SW480 (cell line): ENCODE measurements at places on chromosomes 2 and 18.

DNA sequence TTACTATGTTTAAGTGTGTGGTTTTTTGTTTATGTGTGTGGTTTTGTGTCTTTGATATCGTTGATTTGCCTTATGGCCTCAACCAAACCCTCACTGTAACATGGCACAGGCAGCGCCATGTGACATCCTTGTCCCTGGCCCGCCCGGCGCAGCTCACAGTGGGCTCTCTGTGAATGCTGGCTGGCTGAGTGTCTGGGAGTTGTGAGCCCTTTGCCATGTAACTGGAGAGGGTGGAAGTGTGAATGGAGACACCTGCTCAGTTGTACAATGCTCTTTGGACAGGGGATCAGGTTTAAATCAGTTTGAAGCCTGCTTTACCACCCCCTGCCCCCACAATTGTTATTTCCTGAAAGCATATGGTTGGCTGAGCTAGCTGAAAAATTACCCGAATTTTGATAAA, 41.8 kb downstream of the TCF7L1 start:
- DNase-seq, result no peak

DNA sequence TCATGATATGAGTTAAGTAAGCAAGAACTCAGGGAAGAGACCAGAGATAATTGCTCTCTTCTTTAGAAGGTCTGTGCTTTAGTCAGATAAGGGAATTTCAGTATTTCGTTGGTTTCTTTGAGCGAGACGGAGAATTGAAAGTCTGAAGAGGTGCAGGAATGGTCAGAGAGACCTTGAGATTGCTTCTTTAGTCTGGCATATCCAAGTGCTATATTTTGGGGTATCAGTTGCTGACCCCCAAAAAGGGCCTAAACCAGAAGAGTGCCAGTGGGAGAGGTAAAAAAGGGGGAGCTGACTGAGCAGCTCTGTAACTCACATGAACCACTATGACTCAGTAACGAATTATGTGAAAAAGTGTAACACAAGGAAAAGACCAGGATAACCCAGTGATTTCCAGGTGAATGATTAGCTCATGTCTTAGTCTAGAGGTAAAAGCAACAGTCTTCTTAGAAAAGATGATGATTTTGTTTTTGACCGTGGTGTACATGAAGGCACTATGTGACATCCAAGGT, 932.9 kb downstream of the TDRD15 start:
- no peak for DNase-seq

- no peak for DNase-seq
Observed at GRCh38 chr2:157786663-157787363, 89.3 kb downstream of the ACVR1 start.

DNA sequence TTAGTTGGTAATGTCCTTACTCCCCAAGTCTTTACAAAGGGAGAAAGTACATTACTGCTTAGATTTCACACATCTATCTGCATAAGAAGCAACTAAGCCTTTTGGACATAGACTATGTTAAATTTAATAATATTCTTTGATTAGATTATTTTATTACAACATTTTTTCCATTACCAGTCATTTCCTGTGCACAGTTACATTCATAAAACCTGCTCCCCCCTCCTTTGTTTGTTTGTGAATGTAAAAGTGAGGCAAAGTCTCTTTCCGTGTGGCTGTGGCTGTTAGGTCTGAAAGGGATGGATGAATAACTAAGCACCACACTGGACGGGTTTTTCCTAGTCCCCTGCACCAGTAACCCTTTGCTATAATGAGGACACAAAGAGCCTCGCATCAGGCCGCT, 9.6 kb downstream of the PTGR3 start:
- DNase-seq, result no peak

DNA sequence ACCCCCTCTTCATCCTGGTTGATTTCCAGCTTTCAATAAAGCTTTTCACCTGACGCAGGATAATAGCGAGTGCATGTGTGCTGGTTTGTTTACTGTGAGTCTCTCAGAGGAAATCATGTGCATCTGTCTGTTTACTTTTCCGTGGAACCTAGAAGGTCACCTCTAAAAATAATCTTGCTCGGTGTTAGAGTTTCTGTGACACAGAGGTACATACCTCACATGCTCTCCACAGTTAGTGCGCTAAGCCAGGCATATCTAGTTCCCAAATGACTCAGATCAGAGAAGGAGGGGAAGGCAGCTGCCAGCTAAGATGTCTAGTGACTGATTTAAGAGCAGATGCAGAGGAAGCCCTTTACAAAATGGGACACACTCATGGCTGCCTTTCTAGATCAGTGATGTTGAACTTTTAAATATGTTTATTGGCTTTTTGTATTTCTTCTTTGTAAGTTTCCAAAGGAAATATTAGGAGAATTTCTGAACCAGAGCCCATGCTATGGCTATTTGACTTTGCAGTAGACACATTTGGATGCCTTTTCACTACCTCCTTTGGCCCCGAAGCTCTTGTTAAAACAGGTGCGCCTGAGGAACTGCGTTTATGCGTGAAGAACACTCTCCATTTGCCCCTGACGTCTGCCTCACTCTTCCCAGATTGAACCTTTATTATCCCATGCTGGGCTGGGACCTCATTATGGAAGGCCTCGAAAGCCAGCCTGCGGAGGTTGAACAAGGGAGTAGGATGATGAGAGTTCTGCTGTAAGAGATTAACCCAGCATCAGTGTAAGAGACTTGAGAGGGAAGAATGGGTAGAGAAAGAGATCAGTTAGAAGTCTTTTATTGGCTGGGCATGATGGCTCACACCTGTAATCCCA, 145.6 kb downstream of the FAM161A start:
- DNase-seq, result peak; percentile 60

- DNase-seq, result no peak
Observed at GRCh38 chr18:49959176-49959575, 145.8 kb upstream of the ACAA2 start.

DNA sequence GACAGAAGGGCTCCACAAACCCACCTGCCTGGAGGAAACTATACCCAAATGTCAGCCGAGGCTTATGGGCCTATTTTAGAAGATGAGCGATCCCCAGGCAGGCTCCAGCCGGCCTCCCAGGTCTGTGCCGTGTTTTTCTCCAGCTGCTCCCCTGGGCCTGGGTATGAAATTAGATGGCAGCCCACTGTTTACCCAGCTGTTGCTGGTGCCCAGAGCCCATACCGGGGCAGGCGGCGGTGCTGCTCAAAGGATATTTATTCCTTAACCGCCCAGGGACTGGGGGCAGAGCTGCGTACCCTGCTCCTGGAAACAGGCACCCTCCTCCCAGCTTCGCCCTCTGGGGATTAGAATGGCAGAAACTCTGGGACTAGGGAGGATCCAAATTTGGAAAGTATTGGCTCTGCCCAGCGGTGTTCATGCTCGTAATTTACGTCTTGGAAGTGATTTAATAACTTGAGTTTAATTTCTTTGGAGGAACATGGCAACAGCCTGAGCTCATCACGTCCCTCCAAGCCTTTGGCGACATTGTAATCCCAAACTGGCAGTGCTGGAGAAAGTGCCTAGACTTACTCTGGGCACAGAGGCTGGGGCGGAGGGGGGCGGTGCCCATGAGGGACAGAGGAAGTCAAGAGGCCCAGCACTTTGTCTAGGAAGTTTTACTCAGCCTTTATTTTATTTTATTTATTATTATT, 199.2 kb downstream of the KLHL29 start:
- no peak for DNase-seq

GRCh38 chr2:111099402-111099801, 21.3 kb upstream of the BCL2L11 start:
- DNase-seq, result no peak

DNA sequence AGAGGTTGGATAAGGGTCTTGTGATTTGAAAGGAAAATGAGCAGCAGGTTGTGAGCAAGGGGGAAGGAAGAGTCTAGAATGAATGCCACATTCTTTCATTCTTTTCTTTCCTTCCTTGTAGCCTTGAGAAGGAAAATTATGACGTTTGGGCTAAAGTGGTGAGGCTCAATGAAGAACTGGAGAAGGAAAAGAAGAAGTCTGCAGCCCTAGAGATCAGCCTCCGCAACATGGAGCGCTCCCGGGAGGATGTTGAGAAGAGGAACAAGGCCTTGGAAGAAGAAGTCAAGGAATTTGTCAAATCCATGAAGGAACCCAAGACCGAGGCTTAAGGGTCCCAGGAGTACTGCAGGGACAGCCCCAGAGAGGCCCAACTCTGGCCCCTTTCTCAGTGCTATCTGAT, 45.3 kb downstream of the BMP10 start:
- no peak for DNase-seq

- DNase-seq, result no peak
Observed at GRCh38 chr2:28833740-28834470, 23.3 kb downstream of the SPDYA start.

DNA sequence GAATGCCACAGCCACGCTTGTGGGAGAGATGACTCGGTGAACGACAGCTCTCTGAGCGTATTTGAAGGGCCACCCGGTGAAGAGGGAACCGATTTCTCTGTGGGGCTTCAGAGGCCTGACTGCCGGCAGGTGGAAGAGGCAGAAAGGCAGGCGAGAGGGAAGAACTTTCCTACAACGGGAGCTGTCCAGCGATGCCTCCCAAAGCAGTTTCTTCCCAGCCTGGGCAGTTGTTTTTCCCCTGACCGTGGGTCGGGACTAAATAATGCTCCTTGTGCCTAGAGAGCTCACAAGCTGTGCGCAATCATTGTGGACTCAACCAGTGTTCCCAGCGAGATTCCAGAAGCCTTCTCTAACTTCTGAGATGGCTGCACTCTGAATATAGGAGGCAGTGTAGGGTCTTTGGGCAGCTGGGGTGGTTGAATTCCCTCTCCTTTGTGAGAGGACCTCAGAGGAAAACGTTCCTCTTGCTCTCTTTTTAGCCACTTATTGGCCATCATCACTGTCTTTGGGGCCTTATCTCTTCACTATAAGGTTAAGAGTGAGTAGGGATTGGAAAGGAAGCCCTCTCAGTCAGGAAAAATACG, 710 bp downstream of the SEC11C start:
- no peak for DNase-seq

GRCh38 chr2:168639018-168639417, 163.4 kb upstream of the NOSTRIN start:
- DNase-seq, result no peak

DNA sequence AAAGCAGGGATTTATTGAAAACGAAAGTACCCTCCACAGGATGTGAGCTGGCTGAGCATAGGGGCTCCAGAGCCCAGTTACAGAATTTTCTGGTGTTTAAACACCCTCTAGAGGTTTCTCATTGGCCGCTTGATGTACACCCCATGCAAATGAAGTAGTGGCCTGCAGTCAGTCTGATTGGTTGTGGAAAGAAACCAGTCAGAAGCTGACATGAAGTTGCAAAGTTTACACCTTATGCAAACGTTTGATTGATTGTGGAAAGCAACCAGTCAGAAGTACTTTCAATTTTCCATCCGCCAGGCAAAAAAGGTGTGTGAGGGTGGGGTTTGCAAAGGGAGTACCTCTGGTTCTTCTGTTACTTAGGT, 62.3 kb downstream of the VWA3B start:
- peak; percentile 40 for DNase-seq

GRCh38 chr2:226837787-226838603, 2.1 kb downstream of the RHBDD1 start:
- DNase-seq, result no peak

DNA sequence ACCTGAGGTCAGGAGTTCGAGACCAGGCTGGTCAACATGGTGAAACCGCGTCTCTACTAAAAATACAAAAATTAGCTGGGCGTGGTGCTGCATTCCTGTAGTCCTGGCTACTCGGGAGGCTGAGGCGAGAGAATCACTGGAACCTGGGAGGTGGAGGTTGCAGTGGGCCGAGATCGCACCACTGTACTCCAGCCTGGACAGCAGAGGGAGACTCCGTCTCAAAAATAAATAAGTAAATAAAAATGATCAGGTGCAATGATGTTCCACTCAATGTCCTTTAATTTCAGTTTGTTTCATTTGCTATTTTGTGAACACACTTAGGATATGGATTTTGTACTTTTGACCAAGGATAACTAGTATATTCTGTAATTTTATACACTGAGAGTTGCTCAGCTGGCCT, 9.3 kb downstream of the HADHA start:
- no peak for DNase-seq

- no peak for DNase-seq
Observed at GRCh38 chr2:85340034-85340892, 12.5 kb upstream of the TGOLN2 start.

DNA sequence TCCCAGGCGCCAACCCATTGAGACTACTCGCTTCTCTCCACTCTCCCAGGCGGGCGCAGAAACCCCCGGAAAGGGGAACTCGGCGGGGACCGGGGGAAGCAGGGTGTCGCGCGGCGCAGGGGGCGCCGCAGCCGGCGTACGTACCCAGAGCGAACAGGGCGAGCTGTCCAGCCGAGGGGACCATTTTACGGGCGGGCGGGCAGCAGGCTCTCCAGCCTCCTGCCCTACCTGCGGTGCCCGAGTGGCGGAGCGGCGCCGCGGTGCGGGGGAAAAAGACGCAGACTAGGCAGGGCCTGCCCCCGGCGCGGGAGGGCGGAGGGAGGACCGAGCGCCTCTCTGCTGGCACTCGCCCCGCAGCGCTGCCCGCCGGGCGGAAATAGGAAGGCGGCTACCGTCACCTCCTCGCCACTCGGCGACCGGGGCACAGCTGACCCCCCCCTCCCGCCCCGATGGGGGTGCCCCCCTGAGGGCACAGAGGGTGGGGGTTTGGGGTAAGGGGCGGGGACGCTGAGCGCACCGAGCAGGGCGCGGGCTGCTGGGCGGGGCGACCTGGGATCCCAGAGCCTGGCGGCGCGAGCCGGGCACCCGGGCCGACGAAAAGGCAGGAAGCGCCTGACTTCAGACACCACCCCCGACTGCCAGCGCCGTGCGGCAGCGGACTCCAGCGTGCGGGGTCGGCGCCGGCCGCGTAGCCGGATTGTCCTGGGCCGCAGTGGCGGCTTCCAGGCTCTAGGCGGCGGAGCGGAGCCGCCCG, at the start of gene TGFA:
TGFA (minus strand) TSS at position 243 of the 754 bp plus-strand sequence; CDS start at position 184, 59 bp downstream.
- DNase-seq, result peak; percentile 96

- no peak for DNase-seq
Observed at GRCh38 chr2:134200036-134200618, 53.7 kb upstream of the MGAT5 start.

- DNase-seq, result no peak
Observed at GRCh38 chr2:222877556-222878300, 16.9 kb downstream of the ACSL3 start.

DNA sequence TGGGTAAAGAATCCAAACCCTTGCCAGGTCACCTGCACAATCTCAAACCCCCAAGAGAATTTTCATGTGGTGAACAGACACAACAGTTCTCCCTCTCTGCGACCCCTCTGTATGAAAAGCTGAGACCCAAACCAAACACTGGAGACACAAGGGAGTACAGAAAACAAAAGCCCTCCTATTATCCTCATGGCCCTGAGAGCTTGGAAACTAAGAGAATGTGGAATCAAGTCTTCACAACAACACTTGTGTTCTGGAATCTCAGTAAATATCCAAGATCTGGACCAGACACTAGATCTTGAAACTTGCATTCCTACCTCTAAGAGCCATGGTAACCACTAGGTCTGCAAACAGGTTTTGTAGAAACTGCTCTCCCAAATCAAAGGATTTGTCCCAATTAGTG, 50.1 kb upstream of the CCDC150 start:
- no peak for DNase-seq

- DNase-seq, result no peak
Observed at GRCh38 chr2:166230724-166231070, 102.9 kb upstream of the SCN1A start.
